Stimulated activated naive CD4-positive, alpha-beta T cell treated with Interleukin-2 at 50 U/mL for 16 hours (primary cell): ENCODE measurements at places on chromosomes 7 and 10.

DNA sequence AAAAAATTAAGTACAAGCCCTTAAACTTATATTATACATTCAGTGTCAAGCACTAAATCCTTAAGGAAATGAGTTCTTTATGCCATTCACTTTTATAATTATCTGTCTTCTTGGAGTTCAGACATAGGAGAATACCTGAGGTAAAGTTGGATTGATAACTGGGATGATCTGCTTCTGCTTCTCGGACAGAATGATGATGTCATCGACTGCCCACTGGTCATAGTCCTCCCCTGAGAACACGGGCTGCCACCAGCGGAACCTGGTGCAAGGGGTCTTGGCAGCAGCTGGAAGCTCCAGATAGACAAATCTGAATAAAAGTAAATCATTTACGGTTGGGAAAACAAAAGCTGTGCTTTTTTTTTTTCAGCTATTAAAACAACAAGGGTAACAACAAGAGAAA lies 148.2 kb upstream of the SLC26A5 start:
- no peak for DNase-seq

DNA sequence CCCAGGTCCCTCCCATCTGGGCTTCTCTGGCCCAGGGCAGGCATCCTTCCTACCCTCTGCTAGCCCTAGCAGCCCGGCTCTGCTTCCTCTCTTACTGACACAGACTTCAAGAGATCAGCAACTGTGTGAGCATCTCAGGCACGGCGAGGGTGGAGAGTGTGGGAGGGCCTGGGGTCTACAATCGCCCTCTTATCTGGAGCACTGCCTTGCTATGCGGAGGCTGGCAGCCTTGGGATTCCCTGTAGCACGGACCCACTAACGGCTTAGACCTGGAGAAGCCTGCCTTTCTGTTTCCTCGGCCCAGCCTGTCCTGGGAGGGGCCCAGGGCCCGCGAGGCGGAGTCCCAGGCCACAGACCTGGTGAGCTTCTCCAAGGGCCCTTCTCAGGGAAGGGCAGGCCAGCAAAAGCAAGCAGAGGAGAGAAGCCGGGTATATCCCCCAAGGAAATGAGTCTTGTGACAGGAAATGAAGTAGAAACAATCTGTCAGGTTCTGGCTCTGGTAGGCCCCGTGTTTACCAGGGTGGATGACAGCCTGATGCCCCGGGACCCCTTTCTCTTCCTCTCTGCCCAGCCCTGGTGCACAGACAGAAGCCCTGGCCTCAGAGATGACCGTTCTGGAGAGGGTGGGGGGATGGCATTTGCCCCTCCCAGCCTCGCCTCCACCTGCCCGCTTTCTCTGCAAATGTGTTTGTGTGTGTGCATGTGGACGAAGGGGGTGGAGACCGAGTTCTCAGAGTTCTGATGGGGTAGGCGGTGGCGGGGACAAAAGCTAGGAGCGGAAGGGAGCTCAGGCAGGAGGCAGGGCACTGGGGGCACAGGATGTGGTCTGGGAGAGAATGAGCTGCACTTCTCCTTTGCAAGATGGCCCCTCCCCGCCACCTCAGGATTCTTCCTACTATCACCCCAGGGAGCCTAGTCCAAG lies 2.5 kb downstream of the LRCH4 start:
- peak; percentile 59 for DNase-seq

DNA sequence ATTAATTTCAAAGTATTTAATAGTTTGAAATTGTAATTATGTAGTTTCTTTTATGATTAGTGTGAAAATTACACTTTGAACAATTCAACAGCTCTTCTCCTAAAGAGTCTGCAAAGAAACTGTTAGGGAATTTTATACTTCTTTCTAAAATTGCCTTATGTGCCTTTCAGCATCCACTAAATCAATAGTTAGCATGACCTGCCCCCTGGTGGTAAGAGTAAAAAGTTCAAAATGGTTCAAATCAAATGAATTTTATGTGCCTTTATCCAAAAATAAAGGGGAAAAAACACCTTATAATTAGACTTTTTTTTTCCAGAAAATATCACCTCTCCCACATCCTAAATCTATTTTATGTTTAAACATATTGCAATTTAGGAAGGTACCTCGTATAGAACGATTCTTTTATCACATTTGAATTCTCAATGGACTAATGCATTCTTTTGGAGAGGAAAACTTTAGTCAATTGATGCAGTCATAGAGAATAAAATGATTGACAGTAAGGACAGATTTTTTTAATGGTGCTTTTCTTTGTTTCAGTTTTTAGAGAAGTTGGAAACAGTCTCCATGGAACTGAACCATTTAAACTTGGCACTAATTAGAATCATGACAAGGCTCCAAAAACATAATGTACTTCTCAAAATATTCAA lies 163.7 kb downstream of the SEMA3D start:
- DNase-seq: no peak

GRCh38 chr7:153567426-153567825 lies 484.8 kb upstream of the DPP6 start:
- DNase-seq: no peak

GRCh38 chr7:102146122-102146521 lies 140.5 kb upstream of the SH2B2 start:
- DNase-seq: no peak

DNA sequence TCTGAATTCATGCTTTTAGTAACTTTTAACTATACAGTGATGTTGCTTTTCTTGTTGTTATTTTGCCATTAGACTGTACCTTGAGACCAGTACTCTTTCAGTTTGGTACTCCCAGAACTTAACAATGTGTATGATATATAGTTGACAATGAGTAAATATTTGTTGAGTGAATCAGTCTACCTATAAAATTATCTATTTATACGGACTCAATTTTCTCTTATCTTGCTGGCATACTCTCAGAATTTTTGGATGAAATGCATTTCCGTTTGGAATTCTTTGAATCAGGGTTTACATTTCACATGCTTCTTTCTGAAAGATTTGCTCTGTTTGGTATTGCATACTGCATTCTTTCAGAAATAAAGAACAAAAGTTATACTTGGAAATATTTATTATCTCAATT lies 47.8 kb upstream of the LRRC17 start:
- no peak for DNase-seq

DNA sequence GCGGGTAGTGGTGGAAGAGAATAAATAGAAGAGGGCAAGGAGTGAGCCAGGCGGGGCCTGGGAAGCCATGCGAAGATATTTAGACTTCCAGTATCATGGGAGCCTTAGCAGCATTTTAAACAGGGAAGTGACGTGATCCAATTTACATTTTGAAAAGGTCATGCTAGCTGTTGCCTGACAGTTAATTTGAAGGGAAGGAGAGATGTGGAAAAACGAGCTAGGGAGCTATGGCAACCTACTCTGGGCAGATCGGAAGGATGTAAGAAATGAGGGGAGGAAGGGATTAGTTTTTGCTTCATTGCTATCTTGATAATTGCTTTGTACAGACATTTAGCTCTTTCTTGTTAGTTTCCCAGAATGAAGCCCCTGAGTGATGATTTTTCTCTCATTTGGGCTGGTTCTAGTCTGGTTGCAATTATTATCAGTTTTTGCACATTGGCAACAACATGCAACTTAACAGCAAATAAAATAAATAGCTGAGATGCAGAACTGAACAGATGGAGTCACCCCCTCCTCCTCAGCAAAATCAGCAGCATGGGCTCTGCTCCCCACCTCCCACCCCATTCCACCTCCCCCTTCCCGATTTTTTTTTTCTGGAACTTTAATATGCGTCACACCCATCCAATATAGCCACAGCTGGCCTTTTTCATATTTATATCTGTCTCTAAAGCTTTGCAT lies 13.0 kb upstream of the CALU start:
- DNase-seq: no peak

- peak; percentile 82 for DNase-seq
These were observed 19.7 kb downstream of the MXI1 start for GRCh38 chr10:110226926-110227641.

DNA sequence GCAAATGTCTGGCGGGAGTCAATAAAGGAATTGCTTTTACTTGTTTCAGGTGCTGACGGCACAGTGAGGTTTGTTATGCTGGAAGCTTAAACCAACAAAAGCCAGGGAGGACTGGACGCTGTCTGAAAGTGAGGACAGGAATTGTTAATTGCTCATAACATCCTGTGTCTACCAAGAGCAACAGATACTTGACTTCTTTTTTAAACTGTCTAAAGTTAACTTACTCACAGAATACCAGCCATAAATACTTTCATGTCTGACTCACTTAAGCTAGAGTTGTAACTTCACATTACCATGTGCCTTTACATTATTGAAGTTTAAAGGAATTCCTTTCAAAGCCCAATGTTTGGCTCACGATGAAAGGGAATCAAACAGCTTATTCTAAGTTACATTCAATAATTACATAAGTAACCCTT lies 252.7 kb upstream of the SHH start:
- no peak for DNase-seq

DNA sequence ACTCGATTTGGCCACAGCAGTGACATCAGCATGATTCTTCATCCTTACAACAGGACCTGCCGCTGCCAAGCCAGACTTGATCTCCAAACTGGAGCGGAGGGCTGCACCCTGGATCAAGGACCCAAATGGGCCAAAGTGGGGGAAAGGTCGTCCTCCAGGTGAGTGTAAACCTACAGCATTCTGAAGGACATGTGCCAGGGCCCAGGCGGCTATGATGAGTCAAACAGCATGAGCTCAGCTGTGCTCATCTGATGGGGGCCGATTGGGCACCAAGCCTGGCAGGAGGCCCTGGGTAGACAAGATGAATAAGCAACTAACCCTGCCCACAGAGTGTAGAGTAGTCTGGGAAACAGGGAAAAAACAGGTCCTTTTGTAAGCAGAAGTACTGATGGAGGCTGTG lies 14.4 kb upstream of the ATP6V0E2 start:
- DNase-seq: no peak

DNA sequence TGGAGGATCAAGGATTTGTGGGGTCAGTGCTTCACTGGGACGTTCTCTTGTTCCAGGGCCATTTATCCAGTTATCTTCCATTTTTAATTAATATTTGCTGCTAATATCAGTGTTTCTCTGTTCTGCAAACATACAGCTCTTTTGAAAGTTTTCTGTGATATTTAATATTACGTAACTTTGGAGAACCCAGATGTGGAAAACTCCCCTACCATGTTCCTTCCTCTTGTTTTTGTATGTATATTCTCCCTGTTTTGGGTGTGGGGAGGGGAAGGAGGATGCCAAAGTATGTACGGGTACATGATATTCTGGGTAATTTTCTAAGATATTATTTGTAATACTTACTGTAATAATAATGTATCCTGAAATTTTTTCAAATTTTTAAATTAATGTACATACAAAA lies 55.9 kb downstream of the MYO3A start:
- DNase-seq: no peak
